Coronary artery (tissue), 2 donors: ENCODE measurements at places on chromosomes 3 and 15.

DNA sequence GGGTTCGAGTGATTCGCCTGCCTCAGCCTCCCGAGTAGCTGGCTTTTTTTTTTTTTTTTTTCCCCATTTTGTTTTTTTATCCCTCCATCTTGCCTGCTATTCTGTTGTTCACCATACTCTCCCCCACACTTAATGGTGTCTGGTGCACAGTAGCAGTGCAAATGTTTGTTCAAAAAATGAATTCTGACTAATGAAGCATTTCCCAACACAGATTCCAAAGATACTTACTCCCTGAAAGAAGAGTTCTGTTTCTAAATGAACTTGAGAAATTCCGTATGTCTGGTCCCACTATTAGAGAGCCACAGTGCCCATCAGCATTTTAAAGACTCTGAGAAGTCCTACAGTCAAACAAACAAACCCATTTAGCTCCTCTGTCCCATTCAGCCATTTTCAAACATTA, 9.5 kb downstream of the EDEM1 start:
- no peak for DNase-seq

DNA sequence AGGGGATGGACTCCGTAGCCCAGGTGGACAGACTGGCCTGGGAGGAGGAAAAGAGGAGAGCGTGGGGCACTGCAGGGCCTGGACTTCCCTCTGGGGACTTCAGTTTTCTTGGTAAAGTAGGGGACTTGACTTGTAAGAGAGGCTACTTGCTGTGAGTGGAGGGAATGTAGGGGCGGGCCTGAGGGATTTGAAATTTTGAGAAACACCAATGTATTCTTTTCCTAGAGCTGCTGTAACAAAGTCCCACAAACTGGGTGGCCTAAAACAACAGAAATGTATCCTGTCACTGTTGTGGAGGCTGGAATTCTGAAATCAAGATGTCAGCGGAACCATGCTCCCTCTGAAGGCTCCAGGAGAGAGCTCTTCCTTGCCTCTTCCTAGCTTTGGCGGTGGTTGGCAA, 5.8 kb upstream of the HEG1 start:
- no peak for DNase-seq

DNA sequence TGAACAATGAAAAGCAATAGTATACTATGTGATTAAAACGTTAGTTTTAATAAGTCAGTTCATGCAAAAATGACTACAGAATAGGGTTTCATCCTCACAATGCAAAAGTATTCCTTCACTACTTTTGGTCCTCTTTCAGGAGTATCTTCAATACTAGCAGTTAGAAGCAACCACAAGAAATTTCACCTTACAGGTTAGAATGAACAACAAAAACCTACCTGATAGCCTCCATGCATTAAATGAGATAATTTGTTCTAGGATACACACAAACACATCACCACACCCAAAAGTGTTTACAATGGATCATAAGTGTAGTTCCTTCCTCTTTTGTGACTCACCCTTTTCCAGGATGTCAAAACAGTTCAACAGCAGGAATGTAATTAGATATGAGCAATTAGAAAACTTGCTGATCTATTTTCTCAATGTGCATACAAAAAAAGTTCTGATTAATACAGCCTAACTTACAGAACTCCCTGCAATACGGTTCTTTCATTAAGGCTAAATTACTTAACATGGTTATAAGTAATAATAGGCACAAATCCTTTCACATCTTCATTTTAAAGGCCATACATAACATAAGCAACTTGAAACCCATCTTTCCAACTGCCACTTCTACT, 21.6 kb downstream of the UACA start:
- no peak for DNase-seq

GRCh38 chr3:142174559-142174958, 25.2 kb upstream of the TFDP2 start:
- no peak for DNase-seq

DNA sequence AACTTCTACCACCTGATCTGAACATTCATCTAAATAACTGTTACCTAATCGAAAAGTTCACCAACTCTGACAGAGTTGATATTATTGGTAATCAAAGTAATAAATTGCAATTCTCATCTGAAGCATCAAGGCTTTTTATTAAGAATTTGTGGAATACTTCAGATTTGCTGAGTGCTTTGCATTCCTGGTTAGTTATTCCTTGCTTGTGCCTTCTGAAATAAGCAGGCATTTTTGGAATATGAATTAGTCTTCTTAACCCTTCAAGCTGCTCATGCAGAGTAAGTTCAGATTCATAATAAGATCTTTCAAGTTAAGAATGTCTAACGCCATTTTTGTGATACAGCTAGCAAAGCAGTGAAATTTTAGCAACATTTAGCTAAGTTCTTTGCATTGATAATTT, 188.5 kb downstream of the ALCAM start:
- DNase-seq: no peak

DNA sequence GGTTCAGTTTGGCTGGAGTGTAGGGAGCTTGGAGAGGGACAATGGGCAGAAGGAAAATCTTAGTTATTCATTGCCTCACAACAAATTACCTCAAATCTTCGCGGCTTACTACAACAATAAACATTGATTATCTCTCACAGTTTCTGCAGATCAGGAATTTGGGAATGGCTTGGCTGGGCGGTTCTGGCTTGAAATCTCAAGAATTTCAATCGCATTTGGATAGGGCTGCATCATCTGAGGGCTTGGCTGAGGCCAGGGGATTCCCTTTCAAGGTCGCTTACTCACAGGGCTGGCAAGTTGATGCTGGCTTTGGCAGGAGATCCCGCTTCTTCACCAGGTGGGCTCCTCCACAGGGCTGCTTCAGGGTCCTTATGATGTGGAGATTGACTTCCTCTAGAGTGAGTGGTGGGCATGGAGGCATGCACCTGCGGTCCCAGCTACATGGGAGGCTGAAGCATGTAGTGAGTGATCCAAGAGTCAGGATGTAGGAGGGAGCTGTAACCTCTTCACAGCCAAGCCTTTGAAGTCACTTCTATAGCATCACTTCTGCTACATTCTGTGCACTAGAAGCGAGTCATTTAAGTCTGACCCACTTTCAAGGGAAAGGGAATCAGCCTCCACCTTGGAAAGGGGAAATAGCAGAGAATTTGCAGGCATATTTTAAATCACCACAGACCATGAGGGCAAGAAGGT, 63.1 kb downstream of the CDC25A start:
- no peak for DNase-seq

GRCh38 chr15:77541421-77542181, 91.1 kb downstream of the LINGO1 start:
- no peak for DNase-seq

DNA sequence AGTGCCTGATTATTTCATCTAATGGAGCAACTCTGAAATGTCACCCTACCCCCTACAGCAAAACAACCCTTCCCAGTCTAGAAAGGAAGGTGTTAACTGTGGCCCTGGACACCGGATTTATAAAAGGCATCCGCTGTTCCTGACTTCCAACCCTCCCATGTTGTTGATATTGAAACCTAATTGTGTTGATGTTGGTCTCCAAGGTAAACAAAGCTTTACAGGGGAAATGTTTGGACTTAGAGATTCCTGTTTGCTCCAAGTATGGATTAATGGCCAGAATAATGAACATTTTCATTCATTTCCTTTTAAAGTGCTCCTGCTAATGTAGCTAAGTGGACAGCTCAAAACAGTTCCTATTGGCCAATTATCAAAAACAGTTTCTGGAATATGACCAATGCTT, 19.4 kb upstream of the LMCD1 start:
- no peak for DNase-seq

- no peak for DNase-seq
Observed at GRCh38 chr15:73048624-73049295, 3.5 kb upstream of the NEO1 start.

GRCh38 chr15:79673416-79674123, 223.2 kb downstream of the MTHFS start:
- no peak for DNase-seq
